ENCODE measurements at places on chromosomes 7 and 10. TPM values are rescaled to one million over a fixed set of nuclear protein-coding genes. Genes with fewer than 3 reads are reported as not detected.

Gene WDR86
- not detected for total RNA-seq

Gene UFSP1
- total RNA-seq, result 3.4 TPM

Gene MKX
- not detected for total RNA-seq

Gene FEZF1
- not detected for total RNA-seq

Gene SLC26A3
- total RNA-seq, result not detected

Gene ST8SIA6
- total RNA-seq, result 0.52 TPM

Gene TRIM73
- 3.7 TPM for total RNA-seq

Gene SPAG6
- total RNA-seq, result not detected

Gene OR13A1
- not detected for total RNA-seq

Gene ITIH5
- not detected for total RNA-seq

Gene TAF6
- total RNA-seq, result 47.2 TPM

Gene GPR26
- total RNA-seq, result not detected

Gene SGMS1
- total RNA-seq, result 24.7 TPM

Gene CLIP2
- 13.7 TPM for total RNA-seq

Gene H2BK1
- total RNA-seq, result not detected

Gene RBM20
- total RNA-seq, result not detected

Gene RNLS
- total RNA-seq, result not detected

Gene GHRHR
- total RNA-seq, result not detected

Gene GRM3
- not detected for total RNA-seq

Gene AKR1C8
- total RNA-seq, result not detected

Gene RNF133
- 0.49 TPM for total RNA-seq

Gene AOAH
- total RNA-seq, result not detected

Gene TBC1D12
- total RNA-seq, result 5.4 TPM

Data from MCF 10A (cell line).